ENCODE measurements at places on chromosomes 6 and 20.

- DNase-seq = no peak
Observed at GRCh38 chr6:47195011-47195650, 114.6 kb downstream of the TNFRSF21 start.

DNA sequence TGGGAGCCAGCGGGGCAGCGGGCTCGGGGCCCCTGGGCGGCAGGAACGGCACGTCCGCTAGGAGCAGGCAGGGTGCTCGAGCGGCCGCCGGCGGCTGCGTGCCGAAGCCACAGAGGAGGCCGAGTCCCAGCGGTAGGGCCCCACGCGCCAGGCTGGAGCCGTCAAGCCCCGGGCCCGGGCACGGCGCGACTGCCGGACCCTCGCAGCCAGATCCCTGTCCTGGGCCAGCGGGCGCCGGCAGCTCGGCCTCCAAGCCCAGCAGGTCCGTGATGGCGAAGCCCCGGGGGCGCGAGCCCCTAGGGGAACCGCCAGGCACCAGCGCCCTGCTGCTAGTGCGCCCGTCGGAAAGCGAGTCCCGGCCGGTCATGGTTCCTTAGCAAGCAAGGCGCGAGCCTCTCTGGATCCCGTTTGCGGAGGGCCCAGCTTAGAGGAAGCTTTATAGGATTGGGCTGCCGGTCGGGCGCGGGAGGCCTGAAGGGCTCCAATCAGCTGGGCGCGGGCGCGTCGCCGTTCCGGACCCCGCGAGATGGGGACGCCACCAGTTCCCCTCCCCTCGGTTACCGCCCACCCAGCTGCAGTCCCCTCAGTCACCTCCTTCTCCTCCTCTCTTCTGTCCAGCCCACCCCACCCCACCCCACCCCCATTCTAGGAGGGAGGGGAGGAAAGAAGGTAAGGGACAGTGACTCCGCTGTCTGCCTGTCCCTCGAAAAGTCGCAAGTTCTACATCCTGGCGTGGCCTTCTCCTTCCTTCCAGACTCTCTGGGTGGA, at the start of gene VSX1:
TSS of gene VSX1 (minus strand) at position 412 of the 768 bp plus-strand sequence. CDS start at position 367, 45 bp downstream.
- no peak for DNase-seq

GRCh38 chr6:168067081-168067759, 11.8 kb downstream of the FRMD1 start:
- no peak for DNase-seq

GRCh38 chr6:27251112-27251605, 3.7 kb downstream of the PRSS16 start:
- DNase-seq = peak; percentile 84

DNA sequence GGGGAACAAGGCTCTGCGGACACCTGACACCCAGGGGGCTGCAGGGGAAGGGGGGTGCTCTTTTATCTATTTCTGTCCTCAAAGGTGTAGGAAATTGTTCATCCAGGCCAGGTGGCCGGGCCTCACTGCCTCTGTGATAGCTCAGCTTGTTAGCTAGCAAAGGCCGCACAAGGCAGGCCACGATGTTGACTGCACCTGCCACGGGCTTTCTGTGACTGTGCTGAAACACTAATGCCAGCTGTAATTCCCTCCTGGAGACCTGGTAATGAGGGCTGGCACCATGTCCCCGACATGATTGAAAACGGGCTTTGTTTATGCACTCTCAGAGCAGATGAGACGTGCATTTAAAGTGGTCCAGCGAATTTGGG, 61.4 kb upstream of the APCDD1L start:
- DNase-seq = no peak

DNA sequence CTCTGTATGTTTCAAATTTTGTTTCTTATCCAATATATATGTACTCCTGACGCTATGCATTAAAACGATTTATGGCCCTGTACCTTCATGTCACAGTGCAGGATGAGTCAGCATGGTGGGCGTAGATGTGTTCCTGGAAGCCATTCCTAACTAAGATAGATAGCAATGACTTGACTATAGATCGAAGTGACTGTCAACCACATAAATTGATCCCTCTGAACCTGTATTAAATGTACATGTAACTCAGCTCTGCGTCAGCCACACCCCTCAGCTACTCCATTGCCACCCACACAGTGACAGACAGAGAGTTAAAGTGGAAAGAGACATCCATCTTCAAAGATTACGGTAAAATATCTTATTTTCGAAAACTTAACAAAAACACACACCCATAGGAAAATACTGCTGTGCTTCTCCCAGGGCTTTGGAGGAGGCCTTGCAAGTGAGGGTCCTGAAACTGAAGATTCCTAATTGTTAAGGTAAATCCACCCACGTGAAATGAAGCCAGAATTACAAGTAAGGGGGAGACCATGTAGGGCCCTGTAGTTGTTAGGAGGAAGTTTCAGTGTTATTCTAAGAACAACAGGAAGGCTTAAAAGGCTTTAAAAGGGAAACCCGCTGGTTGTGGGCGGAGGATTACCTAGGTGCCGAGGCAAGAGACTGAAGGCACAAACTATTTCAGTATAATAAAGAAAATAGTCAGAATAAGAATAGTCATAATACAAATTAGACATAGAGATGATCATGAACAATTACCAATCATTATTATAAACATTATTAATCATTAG, 10.3 kb upstream of the RAD21L1 start:
- DNase-seq = peak; percentile 77

DNA sequence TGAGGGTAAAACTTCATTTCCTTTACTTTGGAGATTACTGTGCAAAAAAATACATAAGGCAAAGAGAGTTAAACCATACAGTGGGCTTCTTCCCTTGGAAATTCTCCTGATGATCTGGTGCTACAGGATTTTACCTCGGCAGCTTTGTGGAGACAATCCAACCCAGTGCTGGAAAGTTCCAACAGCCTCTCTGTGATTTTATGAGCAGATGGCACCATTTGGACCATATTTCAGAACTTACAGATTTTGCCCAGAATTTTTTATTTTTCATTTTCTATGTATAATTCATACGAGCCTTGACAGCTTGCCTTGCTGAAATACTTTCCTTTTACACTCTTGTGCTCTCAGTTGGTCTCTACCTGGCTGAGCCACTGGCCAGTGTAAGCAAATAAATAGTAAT, 43.3 kb upstream of the TNFRSF21 start:
- DNase-seq = no peak

DNA sequence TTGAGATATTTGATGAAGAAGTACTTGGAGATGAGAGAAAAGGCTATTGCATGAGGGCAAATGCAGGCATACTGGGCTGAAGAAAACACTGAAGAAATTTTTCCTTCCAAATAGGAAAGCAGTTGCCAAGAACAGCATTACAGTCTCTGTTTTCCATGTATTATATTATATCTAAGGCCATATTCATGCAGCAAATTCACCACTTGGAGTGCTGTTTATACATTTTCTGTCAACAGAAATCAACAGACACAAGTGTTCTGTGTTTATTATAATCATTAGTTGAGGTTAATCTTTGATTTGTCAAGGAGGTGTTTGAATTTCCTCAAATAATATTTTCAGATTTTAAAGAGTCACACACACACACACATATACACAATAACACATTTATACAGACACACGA, 268.8 kb upstream of the PLCB4 start:
- no peak for DNase-seq

DNA sequence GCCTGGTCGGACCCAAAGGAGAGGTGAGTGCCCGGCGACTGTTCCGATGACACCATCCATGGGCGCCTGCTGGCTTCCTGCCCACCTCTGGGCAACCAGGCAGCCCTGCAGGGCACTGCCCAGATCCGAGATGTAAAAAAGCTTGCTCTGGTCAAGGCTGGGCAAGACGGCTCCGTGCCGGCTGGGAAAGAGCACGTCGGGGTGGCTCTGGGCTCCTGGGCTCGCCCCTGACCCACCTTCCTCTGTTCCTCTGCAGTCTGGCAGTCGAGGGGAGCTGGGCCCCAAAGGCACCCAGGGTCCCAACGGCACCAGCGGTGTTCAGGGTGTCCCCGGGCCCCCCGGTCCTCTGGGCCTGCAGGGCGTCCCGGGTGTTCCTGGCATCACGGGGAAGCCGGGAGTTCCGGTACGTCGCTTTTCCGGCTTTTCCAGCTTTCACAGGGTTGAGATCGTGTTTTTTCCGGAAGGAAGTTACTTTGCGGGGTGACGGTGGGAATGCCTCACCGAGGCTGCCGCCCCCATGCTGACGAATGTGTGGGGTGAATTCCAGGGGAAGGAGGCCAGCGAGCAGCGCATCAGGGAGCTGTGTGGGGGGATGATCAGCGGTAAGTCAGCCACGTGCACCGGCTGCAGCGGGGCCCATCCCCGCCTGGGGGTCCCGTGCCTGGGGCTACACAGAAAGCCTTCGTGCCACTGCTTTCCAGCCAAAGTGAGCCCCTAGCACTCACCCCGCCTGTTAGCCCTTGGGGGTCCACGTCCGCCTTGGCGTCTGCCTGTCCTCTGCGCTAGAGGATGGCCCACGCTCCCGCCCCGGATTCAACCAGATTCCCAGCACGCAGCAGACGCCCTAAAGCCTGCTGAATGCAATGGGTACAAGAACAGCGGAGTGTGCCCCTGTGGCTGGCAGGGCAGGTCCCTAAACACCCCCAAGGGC, 19.3 kb downstream of the COL9A3 start:
- no peak for DNase-seq

GRCh38 chr6:119586250-119586882, 236.8 kb upstream of the MAN1A1 start:
- no peak for DNase-seq

DNA sequence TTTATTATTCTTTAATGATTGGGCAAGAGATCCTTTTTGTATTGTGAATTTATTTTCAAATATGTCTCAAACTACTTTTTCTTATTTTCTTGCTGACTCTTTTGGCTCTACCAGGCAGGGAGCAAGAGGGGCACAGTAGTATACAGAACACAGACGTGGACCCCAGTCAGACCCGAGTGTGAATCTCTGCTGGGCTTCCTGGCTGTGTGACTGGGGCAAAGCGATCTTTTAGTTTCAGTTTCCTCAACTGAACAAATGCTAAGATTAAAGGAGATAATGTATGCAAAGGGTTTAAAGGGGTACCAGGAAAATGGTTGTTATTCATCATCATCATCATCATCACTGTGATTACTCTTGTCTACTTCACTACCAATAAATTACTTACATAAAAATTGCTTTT, 317.5 kb downstream of the HIVEP2 start:
- DNase-seq = no peak

DNA sequence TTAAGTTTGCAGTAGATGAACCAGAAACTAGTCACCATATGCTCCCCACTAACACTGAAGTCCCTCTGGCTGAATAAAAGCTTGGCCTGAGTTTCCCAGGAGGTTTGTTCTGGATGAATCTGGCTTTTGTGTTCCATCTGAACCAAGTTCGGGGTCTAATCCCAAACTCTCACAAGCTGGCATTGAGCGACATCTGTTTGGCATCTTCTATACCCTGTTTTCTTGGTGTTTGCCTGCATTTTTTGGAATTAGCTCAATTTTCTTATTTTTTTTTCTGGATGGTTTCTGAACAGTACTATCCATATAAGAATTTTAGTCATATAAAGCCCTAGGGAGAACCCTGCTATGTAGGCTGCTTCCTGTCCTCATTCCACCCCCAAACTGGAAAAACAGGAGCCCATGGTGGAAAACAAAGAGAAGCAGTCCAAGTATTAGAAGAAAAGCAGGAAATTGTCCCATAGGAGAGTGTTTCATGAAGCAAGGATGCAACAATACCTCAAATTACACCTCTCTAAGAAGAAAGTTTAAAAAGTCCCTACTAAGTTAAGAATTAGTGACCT, 737.1 kb downstream of the DHX35 start:
- DNase-seq = no peak

GRCh38 chr6:89452281-89452680, 19.3 kb downstream of the ANKRD6 start:
- no peak for DNase-seq

GRCh38 chr6:10463491-10464481, 48.9 kb upstream of the TFAP2A start:
- no peak for DNase-seq

DNA sequence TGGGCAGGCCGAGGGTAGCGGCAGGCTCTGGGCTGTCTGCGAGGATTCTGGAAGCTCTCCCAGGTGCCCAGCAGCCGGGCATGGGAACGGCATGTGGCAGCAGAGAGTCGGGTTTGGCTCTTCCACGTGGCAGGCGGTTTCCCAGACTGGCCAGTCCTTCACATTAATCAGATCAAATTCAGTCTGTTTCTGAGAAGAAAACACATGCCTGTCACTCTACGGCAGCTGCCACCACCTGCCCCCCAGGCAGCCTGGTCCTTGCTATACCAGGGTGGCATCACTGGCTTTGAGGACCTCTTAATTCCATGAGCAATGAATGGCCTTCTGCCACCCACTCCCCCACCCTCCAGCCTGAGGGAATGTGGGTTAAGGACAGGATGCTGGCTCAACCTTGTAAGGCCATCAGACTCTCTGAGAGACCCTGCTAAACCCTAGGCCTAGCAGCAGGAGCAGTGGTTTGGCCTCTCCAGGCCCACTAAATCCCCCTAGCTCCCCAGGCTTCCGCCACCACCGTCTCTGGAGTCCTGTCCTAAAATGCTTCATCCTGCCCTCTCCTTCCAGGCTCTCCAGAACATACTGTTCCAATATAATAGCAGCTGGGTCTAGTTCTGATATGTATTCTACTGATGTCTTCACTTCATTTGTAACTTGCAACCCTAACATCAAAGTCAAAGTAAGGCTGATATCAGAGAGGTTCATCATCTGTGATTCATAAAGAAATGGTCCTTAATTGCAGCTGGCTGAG, 47.8 kb downstream of the PLCG1 start:
- no peak for DNase-seq

DNA sequence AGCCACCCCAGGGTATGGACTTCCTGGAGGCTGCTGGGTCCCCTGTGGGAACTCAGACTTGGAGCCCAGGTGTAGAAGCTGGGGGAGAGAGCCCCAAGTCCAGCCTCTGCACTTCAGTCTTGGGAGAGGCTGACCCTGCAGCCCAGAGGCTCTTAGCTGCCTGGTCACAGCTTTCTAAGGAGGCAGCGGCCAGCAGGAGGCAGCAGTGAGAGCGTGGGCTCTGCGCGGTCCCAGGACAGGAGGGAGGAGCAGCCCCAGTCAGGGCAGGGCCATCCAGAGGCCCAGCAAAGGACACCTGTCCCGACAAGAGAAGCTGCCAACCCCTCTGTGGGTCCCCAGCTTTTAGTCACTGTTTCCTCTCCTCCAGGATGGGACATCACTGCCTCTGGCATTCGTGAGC, 9.4 kb downstream of the TREML2 start:
- peak; percentile 50 for DNase-seq

- no peak for DNase-seq
Observed at GRCh38 chr6:89430201-89430962, 2.6 kb upstream of the ANKRD6 start.

DNA sequence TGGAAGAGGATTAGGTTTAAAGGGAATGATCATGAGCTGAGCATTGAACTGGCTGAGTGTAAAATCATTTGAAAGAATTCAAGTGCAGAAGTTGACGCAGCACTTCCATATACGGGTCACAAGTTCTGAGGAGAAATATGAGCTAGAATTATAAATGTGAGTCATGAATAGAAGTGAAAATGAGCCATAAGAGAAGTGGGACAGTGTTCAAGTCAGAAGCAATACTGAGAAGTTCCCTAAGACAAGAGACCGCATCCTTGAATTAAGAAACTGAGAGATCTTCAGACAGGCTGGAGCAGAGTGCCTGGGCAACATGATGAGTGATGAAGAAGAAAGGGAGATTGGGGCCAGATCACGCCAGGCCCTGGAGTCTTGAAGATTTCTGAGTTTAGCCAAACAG, 209.7 kb downstream of the TBX18 start:
- no peak for DNase-seq

- DNase-seq = no peak
Observed at GRCh38 chr20:25198663-25199383, 3.3 kb downstream of the ENTPD6 start.

GRCh38 chr6:43623880-43624785, 4.9 kb downstream of the GTPBP2 start:
- no peak for DNase-seq

- no peak for DNase-seq
Observed at GRCh38 chr6:96330884-96331283, 190.7 kb upstream of the UFL1 start.

GRCh38 chr6:131471331-131471730, 101.7 kb upstream of the ARG1 start:
- DNase-seq = no peak
